ENCODE measurements at places on chromosomes 11 and 22. TPM values are rescaled to one million over a fixed set of nuclear protein-coding genes. Genes with fewer than 3 reads are reported as not detected.

GRCh38 chr11:95762534-95762933, 27.0 kb downstream of the FAM76B start:
- no peak for DNase-seq

DNA sequence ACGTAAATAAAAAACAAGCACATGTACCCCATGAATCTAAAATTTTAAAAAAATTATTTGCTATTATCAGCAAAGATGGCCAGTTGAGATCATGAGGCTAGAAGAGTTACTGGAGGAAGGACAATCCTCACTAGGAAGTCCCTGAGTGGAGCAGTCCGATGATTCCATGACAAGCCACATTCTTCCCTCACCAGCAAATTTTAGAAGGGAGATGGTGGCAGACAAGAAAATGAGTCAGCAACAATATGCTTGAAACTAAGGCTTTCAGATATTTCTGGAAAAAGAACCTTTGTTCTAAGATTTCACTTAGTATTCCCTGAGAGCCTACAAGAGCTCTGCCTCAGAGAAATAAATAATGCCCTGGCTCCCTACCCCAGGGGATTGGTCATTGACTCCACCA, 34.9 kb downstream of the P4HA3 start:
- DNase-seq, result no peak

DNA sequence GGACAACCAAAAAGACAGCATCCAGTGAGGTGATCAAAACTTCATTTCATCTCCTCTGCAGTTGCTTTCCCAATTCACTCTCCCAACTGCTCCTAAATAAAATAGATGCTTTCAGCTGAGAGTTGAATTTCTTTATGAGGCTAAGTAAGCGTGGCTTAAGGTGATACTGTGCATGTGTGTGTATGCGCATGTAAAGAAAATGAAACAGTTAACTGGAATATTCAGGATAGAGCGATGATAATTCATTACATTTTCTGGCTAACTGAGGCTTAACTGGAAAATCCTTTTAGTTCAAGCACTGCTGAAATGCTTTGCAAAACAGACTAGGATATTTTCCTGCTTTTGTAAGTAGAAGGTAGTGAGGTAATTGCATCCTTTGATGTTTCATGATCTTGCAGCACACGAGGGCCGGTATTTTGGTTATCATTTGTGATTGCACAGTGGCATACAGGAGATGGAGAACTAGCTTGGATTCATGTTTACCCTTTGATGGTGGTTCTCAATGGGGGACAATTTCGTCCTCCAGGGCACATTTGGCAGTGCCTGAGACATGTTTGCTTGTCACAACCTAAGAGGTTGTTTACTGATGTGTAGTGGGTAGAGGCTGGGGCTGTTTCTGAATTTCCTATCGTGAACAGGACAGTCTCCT, 71.2 kb downstream of the ZBTB16 start:
- DNase-seq, result no peak

DNA sequence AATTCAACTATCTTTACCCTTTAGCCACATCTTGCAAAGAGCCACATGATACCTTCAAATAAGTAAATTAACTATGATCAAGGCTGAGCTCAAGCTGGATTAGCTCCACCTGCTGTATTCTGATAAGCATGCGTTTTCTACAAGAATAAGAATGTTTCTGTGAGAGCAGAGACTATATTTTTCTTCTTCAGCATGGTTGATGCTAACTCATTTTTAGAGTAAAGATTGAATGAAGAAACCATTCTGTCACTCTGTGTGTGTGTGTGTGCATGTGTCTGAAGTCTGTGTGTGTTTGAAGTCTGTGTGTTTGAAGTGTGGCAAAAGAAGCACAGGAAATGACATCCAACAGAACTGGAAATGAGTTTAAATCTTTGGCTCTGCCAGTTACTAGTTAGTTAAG, 12.0 kb upstream of the LAYN start:
- DNase-seq, result no peak

Gene KCNJ5
- not detected for polyA plus RNA-seq

- DNase-seq, result no peak
Measured at GRCh38 chr11:75797792-75798191, 17.2 kb upstream of the UVRAG start.

DNA sequence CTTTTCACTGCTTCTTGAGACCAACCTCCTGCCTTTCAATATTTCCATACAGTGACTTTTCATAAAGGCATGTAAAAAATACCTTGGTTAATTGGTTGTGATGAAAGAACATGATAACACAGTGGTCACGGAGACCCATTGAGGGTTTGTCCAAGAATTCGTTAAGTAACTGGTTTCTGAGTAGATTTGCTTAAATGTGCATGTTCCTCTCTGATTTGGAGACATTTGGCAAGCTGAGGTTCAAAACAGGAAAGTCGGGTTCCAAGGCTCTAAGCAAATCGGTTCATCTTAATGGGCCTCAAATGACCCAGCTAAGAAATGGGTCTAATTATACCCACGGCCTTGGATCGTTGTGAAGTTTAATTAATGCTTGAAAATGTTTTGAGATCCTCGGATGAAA, 36.9 kb upstream of the CCND1 start:
- no peak for DNase-seq

- DNase-seq, result peak; percentile 59
Measured at GRCh38 chr11:125457814-125458343, 38.2 kb downstream of the FEZ1 start.

DNA sequence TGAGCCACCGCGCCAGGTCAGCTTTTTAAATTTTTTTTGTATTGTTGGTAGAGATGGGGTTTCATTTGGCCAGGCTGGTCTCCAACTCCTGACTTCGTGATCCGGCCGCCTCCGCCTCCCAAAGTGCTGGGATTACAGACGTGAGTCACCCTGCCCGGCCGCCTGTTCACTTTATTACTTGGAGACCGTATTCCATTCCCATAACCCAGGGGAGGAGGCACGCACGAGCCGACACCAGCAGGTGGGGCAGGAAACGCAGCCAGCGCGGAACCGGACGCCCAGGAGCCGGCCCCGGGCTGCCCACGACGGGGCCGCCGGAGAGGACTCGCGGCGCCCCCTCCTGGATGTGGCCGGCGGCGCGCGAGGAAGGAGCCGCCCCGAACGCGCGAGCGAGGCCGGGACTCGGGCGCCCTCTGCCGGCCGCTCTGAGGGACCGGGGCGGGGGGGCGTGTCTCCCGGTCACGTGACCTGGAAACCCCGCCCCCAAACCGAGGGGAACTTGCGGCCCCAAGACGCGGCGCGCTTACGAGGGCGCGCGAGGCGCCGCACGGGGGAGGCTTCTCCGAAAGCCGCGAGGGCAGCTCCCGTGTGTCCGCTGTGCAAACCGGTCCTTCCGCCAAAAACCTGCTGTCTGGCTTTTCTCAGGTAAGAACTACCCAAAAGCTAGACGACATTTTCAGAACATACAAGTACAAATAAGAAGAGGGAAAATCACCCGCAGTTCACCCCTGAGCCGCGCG, 11.6 kb upstream of the RNH1 start:
- peak; percentile 95 for DNase-seq

Gene SLC25A18
- polyA plus RNA-seq, result not detected

DNA sequence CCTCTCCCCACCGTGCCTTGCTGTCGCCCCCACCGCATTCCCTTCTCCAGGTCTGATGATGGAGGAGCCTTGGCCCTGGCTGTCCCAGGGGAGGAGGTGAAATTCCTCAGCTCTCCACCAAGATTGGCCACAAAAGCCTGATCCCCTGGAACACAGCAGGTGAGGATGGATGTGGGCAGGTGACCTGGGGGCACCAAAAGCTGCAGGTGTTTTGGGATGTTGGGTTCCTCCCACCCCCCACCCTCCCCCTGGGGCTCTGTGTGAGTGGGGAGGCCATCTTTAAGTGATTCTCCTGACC, 639 bp downstream of the TRIOBP start:
- DNase-seq, result no peak

DNA sequence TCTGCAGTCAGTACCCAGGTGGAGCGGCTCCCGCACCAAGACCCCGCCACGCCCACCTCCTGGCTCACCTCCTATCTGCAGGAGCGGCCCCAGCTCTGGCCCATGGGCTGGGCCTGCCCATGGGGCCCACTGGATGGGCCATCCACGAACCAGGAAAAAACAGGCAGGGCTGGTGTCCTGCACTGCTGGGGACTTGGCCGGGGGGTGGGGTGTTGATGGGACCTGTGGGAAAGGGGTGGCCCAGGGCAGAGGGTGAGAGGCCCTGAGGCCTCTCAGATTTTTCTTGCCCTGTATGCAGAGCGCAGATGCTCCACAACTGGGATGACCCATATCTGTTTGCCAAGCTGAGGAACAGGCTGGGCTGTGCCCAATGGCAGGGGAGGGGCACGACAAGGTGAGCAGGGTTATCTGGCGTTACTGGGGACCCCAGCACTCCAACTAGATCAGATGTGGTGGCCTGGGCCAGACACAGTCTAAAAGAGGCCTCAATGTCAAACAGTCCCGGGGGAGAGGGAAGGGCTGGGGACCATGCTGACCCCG, 2.7 kb upstream of the PIM3 start:
- DNase-seq, result peak; percentile 30
